HFF-Myc (cell line): ENCODE measurements at places on chromosomes 5 and 9.

- DNase-seq: no peak
These were observed 63.0 kb upstream of the CTSL start for GRCh38 chr9:87662808-87663528.

DNA sequence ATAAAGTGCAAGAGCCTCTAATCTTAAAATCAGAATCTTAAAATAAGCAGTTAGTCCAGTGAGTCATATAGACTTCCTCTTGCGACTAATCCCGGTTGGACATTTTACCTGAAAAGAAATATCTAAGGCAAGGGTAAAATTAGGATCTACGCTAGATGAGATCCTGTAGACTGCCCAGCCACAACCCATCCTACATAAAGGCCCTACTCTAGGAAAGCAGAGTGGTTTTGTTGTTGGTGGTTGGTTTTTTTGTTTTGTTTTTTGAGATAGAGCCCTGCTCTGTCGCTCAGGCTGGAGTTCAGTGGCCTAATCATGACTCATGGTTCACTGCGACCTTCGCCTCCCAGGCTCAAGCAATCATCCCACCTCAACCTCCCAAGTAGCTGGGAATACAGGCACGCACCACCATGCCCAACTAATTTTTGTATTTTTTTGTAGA is 6.9 kb downstream of the TSC1 start:
- no peak for DNase-seq

DNA sequence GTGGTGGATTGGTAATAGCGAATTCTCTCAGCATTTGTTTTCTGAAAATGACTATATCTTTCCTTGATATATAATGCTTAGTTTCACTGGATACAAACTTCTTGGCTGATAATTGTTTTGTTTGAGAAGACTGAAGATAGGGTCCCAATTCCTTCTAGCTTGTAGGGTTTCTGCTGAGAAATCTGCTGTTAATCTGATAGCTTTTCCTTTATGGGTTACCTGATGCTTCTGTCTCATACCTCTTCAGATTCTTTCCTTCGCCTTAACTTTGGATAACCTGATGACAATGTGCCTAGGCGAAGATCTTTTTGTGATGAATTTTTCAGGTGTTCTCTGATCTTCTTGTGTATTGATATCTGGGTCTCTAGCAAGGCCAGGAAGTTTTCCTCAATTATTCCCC is 94.7 kb upstream of the ACO1 start:
- DNase-seq: no peak

- DNase-seq: no peak
These were observed 57.5 kb downstream of the CDH6 start for GRCh38 chr5:31251032-31251431.

GRCh38 chr9:69936427-69936826 is 107.2 kb upstream of the MAMDC2 start:
- peak; percentile 64 for DNase-seq

DNA sequence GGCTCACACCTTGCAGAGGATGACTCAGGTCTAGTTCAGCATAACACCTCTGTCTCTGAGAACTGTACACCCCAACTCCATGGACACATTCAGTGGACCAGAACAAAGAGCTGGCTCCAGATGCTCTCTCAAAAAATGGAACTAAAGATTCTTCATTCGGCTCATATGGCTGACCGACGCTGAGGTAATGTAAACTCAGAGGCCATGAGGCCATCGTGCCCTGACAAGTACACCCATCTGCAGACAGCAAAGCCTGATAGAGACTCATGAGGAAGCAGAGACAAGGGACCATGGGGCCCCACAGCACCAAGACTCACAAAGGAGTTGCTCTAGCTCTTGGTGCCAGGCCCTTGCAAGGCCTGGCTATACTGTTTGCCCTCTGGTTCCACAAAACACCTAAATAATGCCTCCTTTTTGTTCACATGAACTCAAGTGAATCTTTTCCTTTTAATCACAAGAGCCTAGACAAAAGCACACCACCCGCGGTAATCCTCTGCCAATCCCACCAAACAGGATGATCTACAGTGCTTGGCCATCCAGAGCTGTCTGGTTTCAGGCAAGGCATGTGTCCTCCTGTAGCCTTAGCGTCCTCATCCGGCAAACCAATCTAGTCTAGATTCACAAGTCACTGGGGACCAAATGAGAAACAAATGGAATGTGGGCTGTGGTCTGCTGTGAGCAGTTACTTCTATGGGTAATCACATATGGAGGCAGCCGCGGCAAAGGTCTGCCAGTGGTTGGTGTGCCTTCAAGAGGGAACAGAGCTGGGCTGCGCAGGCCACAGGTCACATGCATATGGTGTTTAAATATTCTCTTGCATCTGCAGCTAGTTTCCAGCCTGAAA is 22.7 kb downstream of the MED27 start:
- no peak for DNase-seq

DNA sequence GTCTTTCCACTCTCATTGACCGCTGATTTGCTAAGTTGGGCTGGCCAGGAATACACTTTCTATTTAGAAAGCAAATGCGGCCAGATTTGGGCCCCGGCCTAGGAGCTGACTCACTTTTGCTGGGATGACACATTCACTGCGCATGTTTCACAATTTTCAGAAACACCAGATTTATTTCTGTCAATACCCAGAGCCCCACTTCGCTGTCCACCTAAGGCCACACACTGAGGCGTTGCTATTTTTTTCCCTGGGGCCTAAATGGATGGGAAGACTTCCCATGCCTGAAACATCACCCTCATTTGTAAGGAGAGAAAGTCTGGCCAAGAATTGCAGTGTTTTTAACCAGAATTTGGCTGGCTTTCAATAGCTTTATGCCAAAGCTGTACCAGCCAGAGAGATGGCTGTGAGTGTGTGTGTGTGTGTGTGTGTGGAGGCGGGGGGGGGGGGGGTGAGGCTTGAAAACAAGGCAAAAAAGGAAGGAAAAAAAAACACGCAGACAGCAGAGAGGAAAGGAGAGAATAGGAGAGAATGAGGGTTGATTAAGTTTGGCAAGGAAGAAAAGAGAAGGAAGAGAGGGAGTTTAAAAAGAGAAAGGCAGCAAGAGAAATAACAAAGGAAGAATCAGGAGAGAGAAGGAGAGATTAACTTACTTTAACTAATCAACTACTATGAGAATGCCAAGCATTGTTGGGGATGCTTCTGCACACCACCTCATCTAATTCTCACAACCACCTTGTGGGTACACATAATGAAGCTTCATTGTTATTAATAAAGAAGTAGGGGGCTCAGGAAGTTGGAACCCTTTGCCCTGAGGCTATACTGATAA is 261.4 kb upstream of the KLF4 start:
- DNase-seq: peak; percentile 96

DNA sequence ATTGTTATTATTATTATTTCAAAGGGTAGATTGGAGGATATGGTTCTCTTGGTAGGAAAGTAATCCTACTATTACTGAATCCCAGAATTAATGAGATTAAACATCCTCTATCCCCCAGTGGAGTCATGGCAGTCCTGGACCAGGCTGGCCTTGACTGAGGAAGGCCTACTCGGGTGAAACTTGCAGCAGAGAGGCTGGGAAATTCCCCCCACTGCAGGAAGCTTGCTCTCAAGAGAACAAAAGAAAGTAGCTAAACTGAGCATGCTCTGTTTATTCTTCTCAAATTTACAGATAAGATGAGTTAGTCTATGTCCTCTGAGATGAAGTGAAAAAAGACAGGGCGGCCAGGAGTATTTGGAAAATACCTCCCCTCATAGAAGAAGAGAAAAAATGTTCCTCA is 233.9 kb upstream of the RPS23 start:
- DNase-seq: no peak

DNA sequence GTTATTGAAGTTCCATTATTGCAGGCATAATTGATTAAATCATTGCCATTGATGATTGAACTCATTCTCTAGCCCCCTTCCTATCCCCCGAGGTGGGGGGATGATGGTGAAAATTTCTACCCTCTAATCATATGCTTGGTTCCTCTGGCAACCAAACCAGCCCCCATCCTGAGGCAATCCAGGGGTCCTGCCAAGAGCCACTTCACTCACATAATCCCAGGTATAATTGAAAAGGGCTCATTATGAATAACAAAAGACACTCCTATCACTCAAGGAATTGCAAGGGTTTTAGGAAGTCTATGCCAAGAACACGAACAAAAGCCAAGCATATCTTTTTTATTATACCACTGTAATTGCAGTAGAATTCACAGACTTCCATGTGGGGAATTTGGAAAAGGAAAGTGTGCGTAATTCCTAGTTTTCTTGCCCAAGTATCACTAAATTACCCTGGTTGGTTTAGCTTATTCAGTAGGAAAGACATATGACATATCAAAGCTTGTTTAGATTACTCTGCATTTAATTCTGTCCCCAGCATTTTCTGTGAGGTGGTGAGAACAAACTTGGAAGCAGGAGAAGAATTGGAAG is 130.7 kb upstream of the TAF11L2 start:
- DNase-seq: no peak

GRCh38 chr5:14773588-14773987 is 98.0 kb downstream of the ANKH start:
- no peak for DNase-seq

- DNase-seq: no peak
These were observed 23.6 kb upstream of the TNFAIP8 start for GRCh38 chr5:119332208-119332607.

DNA sequence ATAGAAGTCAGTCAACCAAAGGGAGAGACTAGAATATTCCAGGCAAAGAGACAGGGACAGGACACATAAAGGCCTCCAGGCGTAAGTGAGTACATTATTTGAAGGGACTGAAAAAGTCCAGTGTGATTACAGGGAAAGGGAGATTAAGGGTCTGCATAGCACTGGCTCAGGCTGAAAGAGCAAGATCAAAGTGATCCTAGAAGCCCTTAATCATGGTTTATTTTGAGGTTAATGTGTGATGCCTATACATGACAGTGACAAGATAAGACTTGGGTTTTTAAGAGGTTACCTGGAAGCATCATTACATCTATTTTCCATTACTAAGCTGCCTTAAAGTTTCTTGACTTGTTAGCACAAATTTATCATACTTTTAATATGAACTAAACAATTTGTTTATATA is 25.8 kb downstream of the LMBRD2 start:
- no peak for DNase-seq

GRCh38 chr9:18905883-18906629 is 127.0 kb downstream of the SAXO1 start:
- no peak for DNase-seq

DNA sequence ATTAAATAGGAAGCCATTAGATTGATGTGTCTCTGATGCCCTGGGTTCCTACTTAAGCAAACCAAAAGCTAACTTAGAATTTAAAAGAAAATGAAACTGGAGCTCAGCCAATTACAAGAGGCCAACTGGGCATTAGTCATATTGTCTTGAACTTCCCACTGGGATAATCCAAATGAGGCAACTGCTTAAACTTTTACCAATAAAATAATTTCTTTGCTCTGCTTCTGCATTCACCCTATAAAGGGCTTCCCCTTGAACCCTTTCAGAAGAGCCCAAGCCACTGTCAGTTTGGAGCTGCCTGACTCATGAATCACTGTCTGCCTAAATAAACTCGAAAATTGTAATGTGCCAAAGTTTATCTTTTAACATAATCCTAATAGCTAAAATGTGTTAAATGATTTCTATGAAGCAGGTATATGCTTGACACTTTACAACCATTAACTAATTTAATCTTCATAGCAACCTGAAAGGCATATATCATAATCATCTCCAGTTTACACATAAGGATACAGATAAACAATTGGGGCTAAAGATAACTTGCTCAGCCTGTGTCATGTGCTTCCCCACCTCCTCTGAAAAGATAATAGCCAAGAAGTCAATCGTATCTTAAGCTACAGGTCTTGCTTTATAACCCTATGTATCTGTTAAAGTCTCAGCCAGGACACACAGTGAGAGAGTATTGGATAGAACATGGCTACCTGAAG is 11.5 kb downstream of the GPR150 start:
- DNase-seq: peak; percentile 44

DNA sequence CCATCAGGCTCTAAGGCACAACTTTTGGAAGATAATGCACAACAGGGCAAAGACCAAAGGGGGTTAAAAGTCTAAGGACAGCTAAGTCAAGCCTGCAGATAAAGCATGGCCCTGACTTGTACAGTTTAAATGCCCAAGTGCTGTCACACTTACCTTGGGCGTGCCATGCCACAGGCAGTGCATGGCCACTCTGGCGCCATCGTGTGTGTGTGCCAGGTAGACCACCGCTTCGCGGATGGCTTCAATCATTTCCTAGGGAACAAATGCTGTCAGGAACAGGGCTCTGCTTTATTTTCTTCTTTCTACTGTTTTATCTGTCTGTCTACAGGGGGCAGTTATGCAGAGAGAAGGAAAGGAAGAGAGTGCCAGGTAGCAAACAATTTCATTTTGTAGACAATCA is 19.3 kb downstream of the PUM3 start:
- no peak for DNase-seq

GRCh38 chr5:105952875-105953274 is 1717.9 kb downstream of the EFNA5 start:
- DNase-seq: no peak

DNA sequence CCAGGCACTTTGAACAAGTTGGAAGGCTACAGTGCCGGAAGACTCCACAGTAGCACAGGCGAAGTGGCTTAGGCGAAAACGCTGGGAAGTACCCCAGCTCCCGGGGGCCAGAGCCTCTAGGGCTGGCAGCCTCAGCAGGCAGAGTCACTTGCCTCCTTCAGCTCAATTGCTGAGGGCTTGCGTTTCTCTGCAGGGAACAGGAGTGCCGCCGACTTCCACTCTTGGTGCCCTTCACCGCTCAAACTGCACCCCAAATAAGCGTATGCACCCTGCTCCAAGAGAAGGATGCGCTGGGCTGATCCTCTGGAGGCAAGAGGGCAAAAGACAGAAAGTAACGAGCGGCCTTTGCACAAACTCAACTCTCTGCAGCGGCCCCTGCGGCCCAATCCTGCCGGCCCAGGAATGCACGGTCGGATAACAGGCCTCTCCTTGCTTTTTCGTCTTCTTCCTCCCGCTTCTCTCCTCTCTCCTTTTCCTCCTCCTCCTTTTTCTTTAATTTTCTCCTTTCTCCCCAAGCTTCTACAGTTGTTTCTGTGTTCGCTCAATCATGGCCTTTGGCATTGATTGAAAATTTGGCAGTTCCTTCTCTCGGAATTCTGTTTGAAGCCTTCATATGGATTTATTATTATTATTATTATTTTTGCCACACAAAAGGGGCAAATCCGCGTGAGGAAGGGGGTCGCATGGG is 1.1 kb upstream of the S1PR3 start:
- no peak for DNase-seq

- DNase-seq: peak; percentile 44
These were observed 45.9 kb downstream of the TEK start for GRCh38 chr9:27154908-27155307.

- DNase-seq: no peak
These were observed 149.6 kb downstream of the PRR16 start for GRCh38 chr5:120613729-120614128.

GRCh38 chr9:94901019-94901363 is 174.5 kb downstream of the AOPEP start:
- no peak for DNase-seq
